Stimulated activated CD4-positive, alpha-beta T cell treated with anti-CD3 and anti-CD28 coated beads, Interleukin-12 subunit alpha, Interleukin-12 subunit beta, amount 100 ng/mL, for 4 hours (primary cell): ENCODE measurements at places on chromosomes 12 and 14.

GRCh38 chr12:59733200-59733599 is 137.4 kb downstream of the SLC16A7 start:
- DNase-seq, result no peak

GRCh38 chr14:91580876-91581577 is 70.9 kb upstream of the PPP4R3A start:
- DNase-seq, result no peak

DNA sequence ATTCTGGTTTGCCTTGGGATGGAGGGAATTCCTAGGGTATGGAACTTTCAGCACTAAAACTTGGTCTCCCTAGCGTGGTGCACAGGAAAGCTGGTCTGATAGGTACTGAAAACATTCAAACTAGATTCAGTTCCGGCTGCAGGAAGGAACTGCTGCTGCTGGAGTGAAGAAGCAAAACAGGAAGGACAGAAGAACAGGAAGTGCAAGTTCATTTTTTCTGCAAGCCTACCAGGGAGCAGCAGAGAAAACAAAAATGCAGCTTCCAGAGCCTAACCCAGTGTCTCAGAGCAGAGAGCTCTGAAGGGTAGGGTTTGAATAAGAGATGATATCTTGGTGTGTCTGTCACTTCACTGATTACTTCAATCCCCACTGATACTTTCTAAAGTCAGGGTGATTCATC is 165.2 kb downstream of the VRK1 start:
- no peak for DNase-seq

DNA sequence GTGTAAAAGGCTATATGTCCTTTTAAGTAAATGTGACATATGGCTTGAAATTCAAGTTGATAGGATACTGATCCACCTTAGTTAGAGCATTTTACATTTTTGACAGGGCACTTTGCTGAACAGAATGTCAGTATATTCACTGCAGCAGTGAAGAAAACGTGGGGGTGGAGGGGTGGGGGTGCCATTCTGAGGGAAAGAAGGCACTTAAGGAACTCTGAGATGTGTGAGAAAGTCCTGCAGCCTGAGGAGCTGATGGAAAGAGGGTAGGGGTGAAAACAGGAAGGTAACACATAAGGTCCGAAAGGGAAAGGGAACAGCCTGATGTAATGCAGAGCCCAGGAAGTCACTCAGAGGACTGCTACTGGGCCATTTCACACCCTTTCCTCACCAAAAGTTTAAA is 265.5 kb upstream of the GRIP1 start:
- no peak for DNase-seq

GRCh38 chr12:16719713-16720416 is 113.9 kb upstream of the LMO3 start:
- DNase-seq, result no peak

- no peak for DNase-seq
Observed at GRCh38 chr12:29160230-29160629, 11.2 kb downstream of the FAR2 start.

- no peak for DNase-seq
Observed at GRCh38 chr14:69953266-69953915, 74.2 kb downstream of the SMOC1 start.
